ENCODE measurements at places on chromosomes 1 and 21.

- DNase-seq: no peak
Measured at GRCh38 chr1:16630661-16631247, 17.4 kb upstream of the NBPF1 start.

DNA sequence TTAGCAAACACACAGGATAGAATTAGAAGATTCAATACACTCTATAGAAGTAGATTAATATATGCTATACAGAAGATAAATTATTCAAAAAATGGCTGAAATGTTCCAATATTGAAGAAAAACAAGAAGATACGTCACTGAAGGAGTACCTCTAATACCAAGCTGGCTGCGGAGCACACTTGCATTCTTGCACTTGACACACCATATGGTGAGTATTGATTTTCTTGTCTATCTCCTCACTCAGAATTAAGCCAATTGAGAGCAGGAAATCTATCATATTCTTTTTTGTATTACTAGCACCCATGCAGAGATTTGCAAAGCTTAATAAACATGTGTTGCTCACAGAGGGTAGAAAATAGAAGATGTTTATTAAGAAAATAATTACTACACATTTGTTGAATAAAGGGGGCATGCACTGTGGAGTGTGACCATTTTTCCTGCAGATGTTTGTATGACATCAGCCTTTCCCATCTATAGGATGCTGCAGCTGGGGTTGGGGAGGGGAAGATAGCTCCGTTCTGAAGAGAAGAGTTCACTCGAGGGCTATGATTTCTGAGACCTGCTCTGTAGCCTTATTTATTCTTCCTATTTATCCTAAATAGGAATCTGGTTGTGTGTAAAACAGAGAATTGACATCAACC is 318.1 kb downstream of the HHIPL2 start:
- DNase-seq: no peak

DNA sequence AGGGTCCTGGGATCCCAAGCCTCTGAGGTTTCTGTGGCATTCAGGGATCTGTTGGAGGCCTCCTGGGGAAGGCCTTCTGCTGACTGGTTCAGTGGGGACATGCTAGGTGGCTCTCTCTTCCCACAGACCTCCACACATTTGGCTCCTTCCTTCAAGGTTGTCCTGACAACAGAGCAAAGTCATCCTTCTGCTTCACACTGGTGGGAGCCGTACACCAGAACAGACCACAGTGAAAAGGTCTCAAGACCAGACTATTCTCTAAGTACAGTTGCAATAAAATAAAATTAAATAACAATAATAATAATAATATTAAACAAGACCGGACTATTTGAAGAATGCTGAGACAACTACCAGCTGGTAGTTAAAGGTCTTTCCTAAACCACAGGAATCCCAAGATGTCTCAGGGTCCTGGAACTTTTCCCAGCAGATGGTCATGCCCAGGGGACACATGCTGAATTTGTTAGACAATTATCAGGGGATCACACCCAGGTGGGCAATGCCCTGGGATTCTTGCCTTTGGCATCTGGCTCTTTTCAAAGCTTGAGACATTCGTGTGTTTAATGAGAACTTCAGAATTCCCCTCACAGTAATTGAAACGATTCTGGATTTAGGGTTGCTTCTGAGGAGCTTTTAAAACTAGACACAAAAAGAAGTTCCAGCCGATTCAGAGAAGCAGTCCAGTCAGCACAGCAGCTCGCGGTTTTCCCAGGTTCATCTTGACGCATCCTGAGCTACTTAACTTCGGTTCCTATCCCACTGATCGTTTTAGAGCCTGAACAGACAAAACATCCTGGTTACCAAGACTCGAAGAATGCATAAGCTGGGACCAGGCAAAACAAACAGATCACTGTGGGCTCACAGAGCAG is 22.9 kb downstream of the HTR1D start:
- no peak for DNase-seq

GRCh38 chr1:22525211-22525610 is 38.1 kb upstream of the EPHA8 start:
- no peak for DNase-seq

DNA sequence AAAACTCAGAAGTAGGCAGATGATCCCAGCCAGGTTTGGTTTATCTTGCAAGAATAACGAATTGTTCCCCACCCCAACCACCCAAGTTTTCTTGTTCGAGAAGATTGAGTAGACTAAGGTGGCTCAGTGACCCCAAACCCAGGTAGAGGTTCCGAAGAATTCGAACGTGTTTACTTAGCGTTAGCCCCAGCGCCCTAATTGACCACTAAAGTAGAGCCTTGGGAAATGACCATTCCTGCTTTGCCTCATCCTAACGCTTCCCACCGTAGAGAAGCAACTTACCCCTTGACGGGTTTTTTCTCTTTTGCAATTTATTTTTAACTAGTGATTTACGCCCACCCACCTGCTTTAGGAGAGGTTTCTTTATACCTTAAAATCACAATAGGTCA is 870 bp downstream of the FBXO28 start:
- DNase-seq: no peak

- DNase-seq: no peak
Measured at GRCh38 chr1:59155351-59155750, 141.5 kb upstream of the FGGY start.

- DNase-seq: no peak
Measured at GRCh38 chr1:153832293-153832692, 57.1 kb downstream of the SLC27A3 start.

- DNase-seq: no peak
Measured at GRCh38 chr1:150813028-150813707, 5.1 kb upstream of the CTSK start.

- DNase-seq: peak; percentile 41
Measured at GRCh38 chr21:14545906-14546480, at the start of gene SAMSN1. TSS of gene SAMSN1 (minus strand) at chr21:14546315. CDS start at chr21:14546261, 54 bp downstream.

- no peak for DNase-seq
Measured at GRCh38 chr1:11395616-11396015, 83.3 kb upstream of the DISP3 start.

Measured in stimulated activated CD4-positive, alpha-beta T cell treated with anti-CD3 and anti-CD28 coated beads, TNF-alpha, amount 100 ng/mL, for 1 hour (primary cell).